ENCODE measurements at places on chromosomes 1 and 21.

GRCh38 chr1:70290218-70290617 is 64.3 kb downstream of the ANKRD13C start:
- DNase-seq, result peak; percentile 0

GRCh38 chr1:248009681-248010080 is 3.8 kb upstream of the OR2L5 start:
- DNase-seq, result no peak

- DNase-seq, result no peak
These were observed 9.7 kb downstream of the PTGS2 start for GRCh38 chr1:186670297-186671135.

DNA sequence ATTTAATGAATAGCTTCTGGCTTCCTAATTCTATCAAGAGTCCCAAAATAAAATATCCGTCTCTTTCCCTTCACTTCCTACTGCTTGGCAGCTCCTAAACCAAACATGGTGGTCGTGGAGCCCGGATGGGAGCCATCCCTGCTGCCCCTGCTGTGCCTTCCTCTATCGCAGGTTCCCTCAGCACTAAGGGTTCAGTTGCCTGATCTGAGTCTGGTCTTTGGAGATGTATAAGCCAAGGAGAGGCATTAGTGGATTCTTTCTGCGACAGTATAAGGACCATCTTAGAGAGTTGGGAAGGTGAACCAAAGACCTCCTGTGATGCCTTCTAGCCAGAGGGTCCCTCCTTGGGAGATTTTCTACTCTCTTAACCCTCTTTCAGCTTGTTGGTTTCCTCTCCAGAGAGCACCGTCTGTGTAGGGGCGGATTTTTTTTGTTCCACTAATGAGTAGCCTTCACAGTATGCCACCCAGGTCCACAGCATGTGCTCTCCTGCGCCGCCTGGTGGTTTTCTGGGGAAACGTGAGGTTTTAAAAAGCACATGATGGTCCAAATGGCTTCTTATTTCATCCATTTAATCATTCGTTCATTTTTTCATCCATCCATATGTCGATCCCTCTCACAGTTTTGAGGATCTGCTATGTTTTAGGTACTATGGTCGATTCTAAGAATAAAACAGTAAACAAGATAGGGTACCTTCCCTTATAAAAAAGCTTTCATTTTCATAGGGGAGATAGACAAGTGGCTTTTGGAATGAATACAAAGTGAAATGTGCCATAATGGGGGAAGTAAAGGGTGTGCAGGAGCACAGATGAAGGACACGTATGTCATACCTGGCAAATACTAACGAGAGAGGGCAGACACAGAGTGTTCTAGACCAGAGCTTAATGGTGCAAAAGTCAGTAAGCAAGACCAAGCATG is 71.0 kb downstream of the NFASC start:
- DNase-seq, result peak; percentile 44

DNA sequence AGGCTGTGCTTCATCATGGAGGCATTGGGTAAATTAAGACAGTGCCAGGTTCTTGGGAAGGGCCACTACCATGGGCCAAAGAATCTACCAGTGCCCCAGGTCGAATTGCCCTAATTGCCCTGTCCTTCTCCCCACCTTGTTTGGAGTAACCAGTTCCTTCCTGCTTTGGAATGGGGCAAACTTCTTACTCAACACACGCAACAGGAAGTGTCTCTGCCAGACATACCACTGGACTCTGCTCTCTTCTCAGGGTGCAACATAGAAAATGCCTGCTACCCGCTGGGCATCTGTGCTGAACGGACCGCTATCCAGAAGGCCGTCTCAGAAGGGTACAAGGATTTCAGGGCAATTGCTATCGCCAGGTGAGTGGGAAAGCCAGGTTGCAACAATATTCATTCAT is 15.8 kb downstream of the CDA start:
- DNase-seq, result no peak

DNA sequence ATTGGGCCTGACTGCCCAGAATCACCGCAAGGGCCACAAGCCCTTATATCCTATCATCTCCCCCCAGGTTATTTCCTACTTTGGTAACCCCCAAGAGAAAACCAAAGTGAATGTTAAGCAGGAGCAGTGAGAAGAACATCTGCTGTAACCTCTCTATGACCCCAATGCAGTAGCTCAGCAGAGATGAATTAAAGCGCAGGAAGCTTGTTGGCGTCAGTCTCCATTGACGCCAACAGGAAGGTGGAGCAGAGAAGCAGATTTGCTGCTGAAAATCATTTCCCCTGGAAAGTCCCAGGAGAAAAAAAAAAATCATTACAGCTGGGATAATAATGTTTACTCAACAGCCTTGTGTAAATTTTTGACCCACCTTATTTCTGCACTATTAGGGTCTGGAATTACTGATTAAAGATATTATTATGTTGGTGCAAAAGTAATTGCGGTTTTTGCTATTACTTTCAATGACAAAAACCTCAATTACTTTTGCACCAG is 33.2 kb upstream of the FAM163A start:
- peak; percentile 3 for DNase-seq

DNA sequence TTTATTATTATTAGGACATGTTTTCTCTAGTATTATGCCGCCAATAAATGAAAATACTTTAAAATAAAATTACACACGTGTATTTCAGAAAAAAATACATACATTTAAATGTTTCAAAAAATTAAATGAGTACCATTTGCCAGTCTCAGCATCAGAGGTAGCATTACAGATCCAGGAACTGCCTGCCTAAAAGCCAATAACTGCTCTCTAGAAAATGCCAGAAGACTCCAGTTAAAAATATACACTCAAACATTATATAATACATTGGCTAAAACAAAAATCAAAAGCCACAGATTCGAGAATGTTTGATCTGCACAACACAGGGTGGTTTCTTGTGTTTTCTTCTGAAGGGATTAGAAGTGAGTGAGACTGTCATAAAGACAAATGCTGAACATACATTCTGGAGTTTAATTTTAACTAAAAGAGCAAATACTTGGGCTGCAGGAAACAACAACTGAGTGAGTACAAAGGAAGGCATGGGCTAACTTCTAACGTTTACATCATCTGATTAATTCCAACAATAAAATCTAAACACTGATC is 105.5 kb downstream of the RERE start:
- no peak for DNase-seq

DNA sequence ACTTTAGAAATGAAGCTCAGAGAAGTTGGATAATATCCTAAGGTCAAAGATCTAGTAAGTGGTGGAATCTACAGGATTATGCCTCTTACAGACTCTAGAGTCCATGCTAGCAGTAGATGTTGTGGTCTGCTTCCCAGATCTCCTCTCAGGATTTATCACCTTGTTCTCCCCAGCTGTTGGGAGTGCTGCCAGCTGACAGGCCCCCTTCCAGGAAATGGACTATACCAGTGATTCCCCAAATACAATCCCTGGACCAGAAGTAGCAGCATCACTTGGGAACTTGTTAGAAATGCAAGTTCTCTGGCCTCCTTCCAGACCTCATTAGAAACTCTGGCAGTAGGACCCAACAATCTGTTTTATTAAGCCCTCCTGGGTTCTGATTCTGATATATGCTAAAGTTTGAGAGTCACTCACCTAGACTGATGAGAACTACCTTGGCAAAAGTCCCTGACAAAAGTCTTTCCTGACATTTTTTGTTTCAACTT is 24.5 kb upstream of the NTNG1 start:
- DNase-seq, result no peak

DNA sequence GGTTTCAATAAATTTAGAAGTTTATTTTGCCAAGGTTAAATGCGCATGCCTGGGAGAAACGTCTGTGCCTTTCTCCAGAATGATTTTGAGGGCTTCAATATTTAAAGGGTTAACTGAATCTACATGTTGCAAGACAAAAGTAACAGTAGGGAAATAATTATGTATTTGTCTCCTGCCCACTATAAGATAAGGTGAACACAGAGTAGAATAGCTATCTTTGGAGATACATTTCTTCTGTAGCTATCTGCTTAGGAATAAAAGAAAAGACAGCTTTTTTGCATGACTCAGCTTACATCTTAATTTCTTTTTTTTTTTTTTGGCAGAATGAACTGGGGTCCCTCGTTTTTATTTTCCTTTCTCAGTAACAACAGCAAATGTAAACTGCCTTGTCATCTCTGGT is 1351.6 kb downstream of the AMY1C start:
- DNase-seq, result no peak

GRCh38 chr21:34838956-34839820 is 170.4 kb downstream of the CLIC6 start:
- no peak for DNase-seq

DNA sequence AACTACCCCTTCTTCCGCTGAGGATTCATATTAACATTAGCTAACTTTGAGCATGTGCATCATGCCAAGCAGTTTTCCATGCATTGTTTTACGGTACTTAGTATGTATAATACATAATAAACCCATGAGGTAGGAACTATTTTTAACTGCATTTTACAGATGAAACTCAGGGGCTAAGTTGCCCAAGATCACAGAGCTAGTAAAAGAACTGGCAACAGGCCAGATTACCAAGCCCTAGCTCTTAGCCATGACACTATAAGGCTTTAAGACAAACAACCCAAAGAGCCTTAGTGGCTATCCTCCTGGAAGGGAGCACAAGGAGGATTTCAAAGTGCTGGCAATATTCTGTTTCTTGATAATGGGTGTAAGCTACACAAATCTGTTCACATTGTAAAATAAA is 6.1 kb downstream of the AK2 start:
- no peak for DNase-seq

- DNase-seq, result no peak
These were observed 90.9 kb upstream of the PGD start for GRCh38 chr1:10308001-10308400.

DNA sequence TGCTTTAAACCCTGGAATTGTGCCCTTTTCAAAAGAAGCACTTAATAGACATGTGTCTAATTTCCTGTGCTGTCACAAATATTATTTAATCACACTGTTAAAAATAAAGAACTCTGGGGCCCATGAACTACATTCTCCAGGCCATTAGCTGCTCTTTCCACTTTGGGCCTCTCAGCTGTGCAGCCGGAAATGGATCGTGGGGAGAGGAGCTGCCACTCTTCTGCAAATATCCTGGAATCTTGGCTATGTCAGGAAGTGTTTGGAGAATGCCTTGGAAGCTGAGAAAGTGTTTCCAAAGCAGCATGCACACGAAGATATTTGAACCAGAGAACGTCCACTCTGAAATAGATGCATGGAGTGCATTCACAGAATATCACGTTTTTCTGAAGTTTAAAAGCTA is 27.5 kb upstream of the VPS26C start:
- no peak for DNase-seq

DNA sequence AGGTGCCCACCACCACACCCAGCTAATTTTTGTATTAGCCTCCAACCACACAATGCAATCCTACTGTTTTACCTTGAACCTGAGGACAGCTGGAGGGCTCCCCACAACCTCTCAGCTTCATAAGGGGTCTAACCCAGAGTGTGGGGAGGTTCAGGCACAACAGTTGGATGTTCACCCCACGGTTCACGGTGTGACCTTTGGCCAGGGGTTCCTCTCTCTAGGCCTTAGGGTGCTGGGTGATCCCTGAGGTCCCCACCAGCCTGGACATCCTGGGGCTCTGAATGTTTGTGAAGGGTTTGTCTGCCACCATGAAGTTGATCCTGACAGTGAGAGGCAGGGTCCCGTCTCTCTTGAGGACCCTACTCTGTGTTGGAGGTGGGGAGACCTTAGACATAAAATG is 3.9 kb downstream of the ACOT11 start:
- no peak for DNase-seq

DNA sequence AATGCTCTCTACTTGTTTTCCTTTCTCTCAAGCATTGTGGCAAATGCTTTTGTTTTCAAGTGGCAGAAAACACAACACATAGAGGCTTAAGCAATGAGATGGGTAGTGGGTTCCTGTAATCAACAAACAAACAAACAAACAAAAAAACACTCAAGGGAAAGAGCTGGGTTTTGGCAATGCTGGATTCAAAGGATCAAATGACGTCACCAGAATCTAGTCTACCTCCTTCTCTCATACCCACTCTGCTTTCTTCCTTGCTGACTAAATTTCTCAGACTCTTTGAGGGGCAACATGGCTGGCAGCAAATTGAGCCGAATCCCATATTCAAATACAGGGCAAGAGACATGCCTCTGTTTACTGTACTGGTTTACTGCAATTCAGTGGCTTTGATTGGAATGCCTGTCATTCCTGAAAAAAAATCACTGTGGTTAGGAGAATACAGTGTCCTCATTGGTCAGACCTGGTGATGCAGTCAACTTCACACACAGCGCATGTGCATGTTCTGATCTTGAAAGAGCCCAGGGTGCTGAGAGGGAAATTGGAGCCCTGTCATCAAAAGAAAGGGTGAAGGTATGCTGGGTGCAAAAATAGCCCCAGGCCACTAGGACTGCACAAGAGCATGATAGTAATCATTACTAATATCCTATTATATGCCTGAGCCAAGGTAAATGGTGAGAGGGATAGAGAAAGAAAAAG is 356.2 kb downstream of the KCTD3 start:
- DNase-seq, result no peak

- DNase-seq, result no peak
These were observed 7.5 kb upstream of the GPR153 start for GRCh38 chr1:6268415-6268814.

DNA sequence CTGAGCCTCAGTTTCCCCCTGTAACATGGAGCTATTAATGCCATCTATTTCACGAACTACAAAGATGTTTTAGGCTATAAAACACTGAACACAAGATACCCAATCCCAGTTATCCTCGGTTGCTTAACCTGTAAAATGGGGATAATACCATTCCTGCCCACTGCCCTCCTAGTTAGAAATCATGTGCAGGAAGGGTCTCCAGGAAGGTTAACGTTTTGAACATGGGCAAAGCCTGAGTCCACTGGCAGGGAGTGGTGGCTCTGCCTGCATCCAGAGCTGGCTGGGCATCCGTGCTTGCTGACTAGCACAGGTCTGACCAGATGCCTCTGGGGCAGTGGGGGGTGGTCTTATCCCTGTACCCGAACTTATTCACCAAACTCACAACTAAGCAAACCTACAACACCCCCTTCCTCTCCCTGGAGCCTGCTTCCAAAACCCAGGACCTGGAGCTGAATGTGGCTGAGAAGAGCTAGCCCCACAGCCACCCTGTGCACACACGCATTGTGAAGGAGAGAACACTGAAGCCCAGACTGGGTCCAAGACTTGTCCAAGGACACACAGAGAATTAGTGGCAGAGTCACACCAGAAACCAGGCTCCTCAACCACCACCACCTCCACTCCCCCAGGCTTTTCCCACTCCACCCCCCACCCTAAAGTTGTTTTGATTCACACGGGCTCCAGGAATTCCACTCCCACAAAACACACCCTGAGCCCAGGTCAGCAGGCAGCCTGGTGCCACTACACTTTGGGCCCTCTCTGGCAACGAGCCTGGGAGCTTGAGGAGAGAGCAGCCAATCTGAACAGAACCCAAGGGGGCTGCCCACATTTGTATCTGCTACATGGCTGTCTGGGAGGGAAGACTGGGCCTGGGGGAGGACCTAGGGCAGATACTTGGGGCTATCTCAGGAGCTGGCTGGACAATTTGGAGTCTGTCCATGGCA is 1.6 kb downstream of the E2F2 start:
- DNase-seq, result no peak

DNA sequence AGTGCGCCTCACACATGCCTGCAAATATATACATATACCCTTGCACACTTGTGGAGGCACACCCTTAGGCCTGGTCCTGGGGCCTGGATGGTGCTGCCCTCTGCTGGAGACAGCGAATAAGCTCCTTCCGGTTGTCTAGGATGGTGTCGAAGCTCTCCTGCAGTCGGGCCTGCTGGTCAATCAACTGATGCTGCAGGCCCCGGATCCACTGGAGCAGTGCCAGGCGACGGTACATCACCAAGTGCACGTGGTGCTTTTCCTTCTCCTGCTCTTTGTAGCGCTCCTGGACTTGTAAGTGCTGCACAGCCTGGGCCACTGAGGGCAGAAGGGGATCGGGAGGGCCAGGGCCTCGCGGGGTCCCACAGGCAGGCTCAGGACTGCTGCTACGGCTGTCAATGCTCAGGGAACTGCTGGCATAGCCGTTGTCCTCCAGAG is 3.1 kb downstream of the C1orf216 start:
- peak; percentile 34 for DNase-seq

All from GM04504 (cell line).